G401 (cell line): ENCODE measurements at places on chromosomes 7 and 10. TPM values are rescaled to one million over a fixed set of nuclear protein-coding genes. Genes with fewer than 3 reads are reported as not detected.

Gene TM9SF3
- 39.3 and 64.1 TPM in 2 replicates for total RNA-seq

GRCh38 chr7:114865564-114865963 is 56.3 kb upstream of the MDFIC start:
- no peak for DNase-seq

Gene CALHM1
- not detected in 2 replicates for total RNA-seq

- no peak for DNase-seq
Observed at GRCh38 chr7:30524545-30524944, 19.9 kb upstream of the GGCT start.

GRCh38 chr7:1678571-1679325 is 8.7 kb downstream of the ELFN1 start:
- DNase-seq: no peak
